PC-9 (cell line): ENCODE measurements at places on chromosomes 2 and 18. TPM values are rescaled to one million over a fixed set of nuclear protein-coding genes. Genes with fewer than 3 reads are reported as not detected.

Gene PLA2R1
- 0.33 and 0.40 TPM in 2 replicates for total RNA-seq

Gene RIT2
- not detected in 2 replicates for total RNA-seq

Gene AQP12B
- not detected in 2 replicates for total RNA-seq

Gene ATP6V1C2
- not detected in 2 replicates for total RNA-seq

Gene MTA3
- total RNA-seq: 58.7 and 89.8 TPM in 2 replicates

Gene DSEL
- total RNA-seq: 2.1 and 2.5 TPM in 2 replicates

Gene ALK
- total RNA-seq: not detected in 2 replicates
